ENCODE measurements at places on chromosomes 11 and 22.

DNA sequence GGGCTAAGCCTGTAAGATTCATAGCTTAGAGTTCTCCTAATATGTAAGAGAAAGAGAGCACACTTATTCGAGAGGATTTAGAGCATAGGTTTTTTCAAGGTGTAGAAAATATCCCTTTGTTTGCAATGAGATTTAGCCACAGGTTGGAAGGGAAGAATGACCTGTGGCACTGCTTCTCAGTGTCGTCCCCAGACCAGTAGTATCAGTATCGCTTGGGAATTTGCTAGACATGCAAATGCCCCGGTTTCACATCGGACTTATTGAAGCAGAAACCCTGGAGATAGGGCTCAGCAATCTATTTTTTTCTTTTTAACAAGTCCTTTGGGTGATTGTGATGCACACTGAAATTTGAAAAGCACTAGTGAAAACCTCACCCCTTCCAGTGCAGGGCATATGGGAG lies 362.6 kb upstream of the C11orf87 start:
- DNase-seq: no peak

- DNase-seq: no peak
These were observed 18.4 kb upstream of the CHRM4 start for GRCh38 chr11:46410021-46410420.

DNA sequence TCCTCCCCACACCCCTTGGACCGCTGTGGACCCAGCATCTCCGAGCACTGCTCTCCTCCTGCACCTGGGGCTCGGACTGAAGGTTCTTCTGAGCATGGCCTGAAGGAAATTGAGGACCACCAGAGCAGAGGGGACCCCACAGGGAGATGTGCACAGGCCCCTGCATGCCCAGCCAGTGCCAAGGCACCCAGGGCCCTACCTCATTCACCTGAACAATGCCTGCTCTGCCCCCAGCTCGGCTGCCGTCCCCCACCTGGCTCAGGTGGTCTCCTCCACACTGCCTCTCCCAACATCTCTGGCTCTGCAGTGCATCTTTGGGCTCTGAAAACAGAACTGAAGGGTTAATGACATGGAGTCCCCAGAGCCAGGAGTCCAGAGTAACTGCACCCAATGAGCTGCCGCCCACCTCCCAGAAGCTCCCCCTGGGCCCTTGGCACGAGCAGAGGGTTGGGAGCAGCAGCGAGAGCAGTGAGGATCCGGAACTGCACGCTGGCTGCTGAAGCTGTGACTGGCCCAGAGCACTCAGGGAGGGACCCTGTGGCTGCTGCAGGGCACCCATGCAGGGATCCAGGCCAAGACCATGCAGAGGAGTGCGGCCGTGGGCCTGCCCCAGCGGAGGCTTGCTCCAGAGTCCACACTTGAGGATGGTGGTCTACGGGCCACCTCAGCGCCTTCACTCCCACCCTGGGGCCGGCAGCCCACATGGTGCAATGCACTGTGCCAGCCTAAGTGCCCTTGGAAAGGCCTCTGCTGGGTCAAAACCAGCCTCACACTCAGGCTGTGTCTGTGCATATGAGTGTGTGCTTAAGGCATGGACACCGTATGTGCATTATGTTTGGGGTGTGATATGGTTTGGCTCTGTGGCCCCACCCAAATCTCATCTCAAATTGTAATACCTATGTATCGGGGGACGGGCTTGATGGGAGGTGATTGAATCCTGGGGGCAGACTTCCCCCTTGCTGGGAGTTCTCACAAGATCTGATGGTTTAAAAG lies 686.1 kb downstream of the TBC1D22A start:
- no peak for DNase-seq

DNA sequence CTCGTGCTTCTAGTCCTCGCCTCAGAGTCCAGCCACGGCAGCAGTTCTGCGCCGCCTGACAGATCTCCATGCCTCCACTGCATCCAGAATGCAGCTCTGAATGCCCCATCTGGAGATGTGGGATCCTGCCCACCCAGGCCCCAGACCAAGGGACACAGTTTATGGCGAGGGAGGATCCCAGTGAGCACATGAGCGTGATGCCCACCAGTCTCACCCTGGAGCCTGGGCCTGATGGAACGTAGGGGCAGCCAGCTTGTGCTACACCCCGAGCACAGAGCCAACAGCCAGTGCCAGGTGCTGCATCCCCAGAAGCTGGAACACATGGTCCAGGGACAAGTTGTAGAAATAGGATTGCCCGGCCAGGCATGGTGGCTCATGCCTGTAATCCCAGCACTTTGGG lies 10.4 kb downstream of the IGLL1 start:
- no peak for DNase-seq

GRCh38 chr11:64071849-64072248 lies 36.1 kb downstream of the FLRT1 start:
- DNase-seq: no peak

GRCh38 chr11:129209891-129210830 lies 18.0 kb upstream of the ARHGAP32 start:
- DNase-seq: no peak

GRCh38 chr11:587978-588380 lies 11.7 kb downstream of the PHRF1 start:
- DNase-seq: no peak

GRCh38 chr11:56917708-56918400 lies 70.9 kb upstream of the OR5AK2 start:
- no peak for DNase-seq

DNA sequence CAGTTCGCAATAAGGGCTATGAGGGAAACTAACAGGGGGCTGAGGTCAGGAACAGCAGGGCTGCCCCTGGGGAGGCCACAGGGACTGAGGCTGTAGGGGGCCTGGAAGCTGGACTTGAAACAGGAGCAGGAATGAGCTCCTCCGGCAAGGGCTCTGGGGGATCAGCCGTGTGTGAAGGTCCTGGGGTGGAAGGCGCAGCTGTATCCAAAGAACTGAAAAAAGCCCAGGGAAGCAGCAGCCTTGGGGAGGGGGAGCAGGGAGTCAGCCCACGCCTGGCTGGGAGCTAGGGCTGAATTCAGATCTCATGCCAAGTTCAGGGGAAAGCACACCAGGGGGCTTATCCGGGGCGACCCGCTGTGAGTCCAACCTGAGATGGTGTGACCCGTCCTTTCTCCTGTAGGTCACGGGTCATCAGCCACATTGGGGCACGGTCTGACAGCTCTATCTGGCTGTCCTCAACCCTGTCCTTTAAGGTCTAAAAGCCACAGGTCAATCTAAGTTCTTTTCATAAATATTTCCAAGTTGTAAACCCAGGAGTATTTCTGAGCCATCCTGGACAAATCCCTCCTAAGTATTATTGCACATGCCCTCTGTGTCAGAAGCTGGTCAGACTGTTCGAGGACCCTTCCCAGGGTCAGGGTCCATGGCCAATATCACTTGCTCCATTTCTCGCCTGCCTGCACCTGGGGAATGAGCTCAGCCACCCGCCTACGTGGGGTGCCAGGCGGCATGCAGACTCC lies 18.0 kb downstream of the TP53AIP1 start:
- no peak for DNase-seq

GRCh38 chr11:70566768-70567530 lies 168.6 kb downstream of the CTTN start:
- DNase-seq: no peak

DNA sequence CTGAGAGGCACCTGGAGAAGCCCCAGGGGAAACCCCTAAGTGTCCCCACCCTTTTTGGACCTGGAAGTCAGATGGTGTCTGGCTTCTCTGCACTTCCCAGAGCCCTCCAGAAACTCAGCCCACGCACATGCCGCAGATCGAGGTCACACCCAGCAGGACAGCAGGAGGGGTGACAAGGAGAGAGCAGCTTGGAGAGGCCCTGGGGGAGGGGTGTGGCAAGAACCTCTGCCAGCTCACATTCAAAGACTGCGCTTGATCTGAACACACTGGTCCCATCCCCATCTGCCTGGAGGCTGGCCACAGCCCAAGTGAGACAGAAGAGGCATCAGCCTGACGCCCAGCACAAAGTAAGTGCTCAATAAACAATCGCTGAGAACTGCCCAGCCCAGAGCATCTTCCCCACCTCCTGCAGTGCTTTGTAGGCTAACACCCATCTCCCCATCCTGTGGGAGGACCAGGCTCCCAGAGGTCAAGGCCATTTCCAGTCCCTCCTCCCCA lies 21.4 kb downstream of the TMPRSS6 start:
- no peak for DNase-seq

GRCh38 chr11:129704831-129705230 lies 110.8 kb upstream of the TMEM45B start:
- DNase-seq: no peak

- peak; percentile 42 for DNase-seq
These were observed 56.6 kb upstream of the PRDM11 start for GRCh38 chr11:45089676-45090499.

DNA sequence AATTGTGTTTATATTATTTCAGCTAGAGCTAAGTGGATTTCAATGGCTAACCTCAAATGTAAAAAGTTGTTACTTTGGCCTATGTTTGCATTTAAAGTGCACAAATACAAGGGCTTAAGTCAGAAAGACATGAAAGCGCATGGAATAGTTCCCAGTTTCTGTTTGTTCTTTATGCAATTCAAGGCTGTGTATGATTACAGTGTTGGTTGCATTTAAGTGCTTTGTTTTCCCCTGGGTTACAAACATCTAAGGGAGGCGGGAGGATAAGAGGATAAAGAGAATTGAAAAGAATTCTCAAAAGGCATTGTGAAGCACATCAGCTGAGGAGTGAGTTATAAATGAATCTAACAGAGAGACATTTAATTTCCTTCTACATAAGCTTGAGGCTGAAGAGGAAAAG lies 453.4 kb downstream of the NTM start:
- DNase-seq: no peak

DNA sequence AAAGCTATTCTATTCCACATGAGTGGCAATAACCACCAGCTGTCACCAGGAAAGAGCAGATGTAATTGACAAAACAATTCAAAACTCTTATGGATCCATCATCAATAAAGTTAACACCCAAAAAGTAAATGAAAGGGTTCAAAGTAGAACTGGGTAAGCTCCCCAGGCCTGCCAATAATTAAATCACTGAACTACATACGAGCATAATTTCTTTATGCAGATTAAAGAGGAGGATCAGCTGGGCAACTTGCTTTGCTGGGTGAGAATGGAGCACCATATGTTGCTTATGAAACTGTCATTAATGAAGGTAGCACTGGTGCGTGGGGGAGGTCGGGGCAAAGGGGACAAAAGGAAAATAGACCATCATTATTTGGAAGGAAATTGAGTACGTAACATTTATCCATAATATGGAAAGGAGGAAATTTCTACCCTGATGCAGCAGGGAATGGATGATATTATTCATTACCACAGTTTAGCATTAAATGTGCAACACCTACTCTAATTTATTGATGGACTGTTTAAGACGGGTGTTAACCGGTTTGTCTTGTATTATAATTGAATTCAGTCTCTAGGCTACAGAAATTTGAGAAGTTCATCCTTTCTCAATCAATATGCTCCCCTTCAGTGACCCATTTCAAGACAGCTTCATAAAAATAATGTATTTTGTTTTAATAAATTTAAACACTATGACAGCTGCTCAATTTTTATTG lies 315.9 kb downstream of the CADM1 start:
- no peak for DNase-seq

- DNase-seq: no peak
These were observed 15.7 kb downstream of the P2RX3 start for GRCh38 chr11:57353852-57354251.

GRCh38 chr11:44548032-44548695 lies 17.3 kb upstream of the CD82 start:
- DNase-seq: no peak

- no peak for DNase-seq
These were observed 55.7 kb downstream of the PTPRJ start for GRCh38 chr11:48036011-48036410.

DNA sequence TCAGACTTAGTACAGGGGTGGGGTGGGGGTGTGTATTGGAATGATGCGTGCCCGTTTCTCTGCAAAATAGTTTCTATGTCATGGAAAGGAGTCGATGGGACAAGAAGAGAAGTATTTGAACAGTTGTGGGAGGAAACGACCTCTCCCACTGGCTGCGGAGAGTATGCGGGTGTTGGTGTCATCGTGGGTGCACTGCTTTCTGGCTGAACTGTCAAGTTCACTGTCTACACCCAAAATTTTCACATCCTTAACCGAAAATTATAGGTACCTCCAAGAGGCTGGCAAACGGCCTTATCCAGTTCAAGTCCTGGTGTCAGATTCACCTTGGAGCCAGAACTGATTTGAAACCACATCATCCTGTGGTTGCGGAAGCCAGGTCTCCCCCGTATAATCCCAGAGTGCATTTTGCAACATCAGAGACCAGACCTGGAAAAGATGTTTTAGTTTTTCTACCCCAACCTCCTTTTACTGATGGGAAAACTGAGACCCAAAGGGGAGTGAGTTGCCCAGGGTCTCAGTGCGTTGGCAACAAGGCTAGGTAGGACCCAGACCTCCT lies 497 bp upstream of the SSRP1 start:
- no peak for DNase-seq

DNA sequence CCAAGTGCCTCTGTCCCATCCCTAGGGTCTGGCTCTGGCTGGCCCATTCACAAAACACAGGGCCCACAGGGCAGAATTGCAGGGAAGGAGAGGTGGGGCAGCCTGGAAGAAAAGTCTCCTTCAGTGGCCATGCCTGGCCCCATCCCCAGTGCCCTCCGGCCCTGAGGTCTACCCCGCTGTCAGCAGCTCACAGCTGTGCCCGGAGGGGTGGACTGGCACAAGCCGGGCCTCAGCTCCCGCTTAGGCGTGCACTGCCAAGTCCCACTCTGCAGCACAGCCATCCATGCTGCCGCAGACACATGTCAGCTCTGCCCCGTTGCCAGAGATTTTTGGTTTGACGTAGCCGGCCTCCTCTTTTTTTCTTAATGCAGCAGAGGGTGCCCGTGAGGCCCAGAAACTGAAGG lies 3.9 kb upstream of the SCN2B start:
- peak; percentile 17 for DNase-seq

DNA sequence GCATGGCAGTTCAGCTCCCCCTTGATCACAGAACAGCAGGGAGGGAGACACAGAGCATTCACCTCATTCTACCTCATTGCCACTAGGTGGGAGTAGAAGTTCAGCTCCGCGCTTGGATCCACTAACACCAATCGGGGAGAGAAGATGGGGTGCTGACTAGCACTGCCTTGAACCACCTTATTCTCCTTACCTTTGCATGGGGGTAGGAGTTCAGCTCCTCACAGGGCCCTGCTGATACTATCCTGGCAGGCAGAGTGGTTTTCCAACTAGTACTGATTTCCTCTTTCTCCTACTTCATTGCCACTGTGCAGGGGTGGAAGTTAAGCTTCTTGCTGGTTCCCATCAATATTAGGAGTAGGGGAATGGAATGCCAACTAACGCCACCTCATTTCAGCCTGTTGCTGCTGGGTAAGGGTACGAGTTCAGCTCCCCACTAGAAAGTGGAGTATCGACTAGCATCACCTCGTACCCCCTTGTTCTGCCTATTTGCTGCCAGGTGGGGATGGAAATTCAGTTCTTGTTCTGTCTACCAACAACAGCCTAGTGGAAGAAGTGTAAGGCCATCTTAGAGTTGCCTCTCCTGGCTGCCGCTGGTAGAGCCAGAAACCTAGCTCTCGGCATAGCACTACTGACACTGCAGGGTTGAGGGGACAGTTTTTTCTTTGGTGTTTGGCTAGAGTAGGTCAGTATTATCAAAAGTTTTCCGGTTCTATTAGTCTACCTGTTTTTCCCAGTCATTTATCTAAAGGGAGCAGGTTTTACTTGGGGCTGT lies 550.9 kb upstream of the CCDC90B start:
- peak; percentile 28 for DNase-seq

GRCh38 chr11:121321614-121322243 lies 29.2 kb downstream of the SC5D start:
- peak; percentile 21 for DNase-seq
